ENCODE measurements at places on chromosomes 6 and 20.

GRCh38 chr6:166969390-166970002, 13.1 kb upstream of the RNASET2 start:
- no peak for DNase-seq

GRCh38 chr6:6565488-6565887, 23.0 kb upstream of the LY86 start:
- no peak for DNase-seq

DNA sequence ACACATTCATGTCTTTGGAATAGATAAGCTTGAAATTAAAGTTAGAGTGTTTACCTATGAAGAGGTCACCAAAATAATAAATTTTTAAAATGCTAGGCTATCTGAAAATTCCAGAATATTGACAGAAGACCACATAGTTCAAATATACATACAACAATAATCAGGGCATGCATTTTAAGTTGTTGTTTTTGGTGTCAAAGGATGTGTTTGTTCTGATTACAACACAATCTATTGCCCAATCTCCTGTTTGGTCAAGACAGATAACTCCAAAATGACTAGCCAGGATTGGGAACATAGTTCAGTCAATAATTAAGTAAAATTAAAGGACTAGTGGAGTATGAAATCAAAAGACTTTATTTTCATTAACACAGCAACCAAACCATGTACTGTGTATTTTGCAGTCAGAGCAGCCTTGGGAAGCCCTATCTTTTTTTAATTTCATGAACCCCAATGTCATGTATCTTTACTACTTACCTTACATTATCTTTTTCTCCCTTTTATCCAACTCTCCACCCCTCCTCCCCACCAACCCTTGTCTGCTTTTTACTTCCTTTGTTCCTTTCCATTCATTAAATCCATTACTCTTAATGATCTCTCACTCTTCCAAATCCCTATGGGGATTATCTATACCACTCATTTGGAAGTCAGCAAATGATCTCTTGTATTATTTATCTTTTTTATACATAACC, 111.2 kb downstream of the CDK19 start:
- DNase-seq = no peak

GRCh38 chr6:116060572-116061283, at the start of gene FRK:
TSS of gene FRK (minus strand) at chr6:116060891. CDS start at chr6:116060311, 580 bp downstream.
- DNase-seq = no peak

DNA sequence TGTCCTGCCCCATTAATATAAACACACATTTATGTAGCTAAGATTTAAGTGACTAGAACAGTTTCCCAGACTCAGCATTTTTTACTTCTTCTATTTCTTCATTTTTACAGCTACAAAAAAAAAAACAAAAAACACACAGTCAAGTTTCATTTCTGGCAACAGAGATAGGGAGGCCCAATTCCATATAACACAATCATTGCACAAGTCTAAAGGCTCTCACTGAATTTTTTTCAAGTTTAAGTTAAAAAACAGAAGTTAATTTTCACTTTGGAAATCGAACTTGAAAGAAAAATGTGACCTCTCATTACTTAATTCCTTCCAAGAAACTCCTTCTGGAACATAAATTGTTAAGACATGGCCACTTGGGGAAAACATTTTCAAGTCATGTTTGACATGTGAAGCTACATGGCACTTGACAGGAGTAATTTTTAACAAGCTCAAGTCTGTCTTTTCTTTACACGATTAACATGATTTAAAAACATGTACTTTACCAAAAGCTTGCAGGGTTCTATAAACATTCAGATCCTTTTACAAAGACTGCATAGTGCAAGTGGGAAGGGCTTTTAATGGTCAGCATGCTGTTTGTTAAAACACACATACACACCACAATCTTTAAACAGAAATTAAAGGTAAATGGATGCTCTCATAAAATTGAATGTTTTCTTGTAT, 100.1 kb upstream of the CCDC28A start:
- no peak for DNase-seq
